ENCODE measurements at places on chromosomes 11 and 22.

DNA sequence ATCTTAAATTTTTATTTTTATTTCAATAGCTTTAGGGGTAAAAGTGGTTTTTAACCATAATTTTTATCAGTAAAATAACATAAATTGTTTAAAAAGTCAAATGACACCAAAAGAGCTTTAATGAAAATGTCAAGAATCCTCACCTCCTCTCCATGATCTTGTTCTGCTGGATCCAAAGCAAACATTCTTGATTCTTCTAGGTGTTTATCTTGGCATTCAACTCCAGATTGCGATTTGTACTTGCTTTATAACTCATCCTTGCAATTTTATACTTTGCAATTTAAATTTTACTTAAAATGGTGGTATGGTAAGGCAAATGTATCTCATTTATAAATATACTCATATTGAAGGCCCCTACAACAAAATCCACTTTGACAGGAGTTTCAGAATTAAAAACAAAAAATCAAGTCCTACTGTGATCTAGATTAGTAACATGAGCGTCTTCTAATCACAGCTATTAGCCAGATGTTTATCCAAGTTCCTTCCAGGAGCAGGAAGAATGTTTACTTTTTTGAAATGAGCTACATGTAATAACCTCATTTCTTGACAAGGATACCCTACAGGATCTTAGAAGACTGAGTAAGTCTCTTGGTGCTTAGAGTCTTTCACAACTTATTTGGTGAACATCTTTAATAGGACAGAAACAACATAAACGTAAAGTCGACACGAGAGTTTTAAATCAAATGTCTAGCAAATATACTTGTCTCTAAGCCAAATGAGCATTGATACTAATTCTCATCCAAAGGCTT, 72.4 kb upstream of the CARD18 start:
- no peak for DNase-seq

DNA sequence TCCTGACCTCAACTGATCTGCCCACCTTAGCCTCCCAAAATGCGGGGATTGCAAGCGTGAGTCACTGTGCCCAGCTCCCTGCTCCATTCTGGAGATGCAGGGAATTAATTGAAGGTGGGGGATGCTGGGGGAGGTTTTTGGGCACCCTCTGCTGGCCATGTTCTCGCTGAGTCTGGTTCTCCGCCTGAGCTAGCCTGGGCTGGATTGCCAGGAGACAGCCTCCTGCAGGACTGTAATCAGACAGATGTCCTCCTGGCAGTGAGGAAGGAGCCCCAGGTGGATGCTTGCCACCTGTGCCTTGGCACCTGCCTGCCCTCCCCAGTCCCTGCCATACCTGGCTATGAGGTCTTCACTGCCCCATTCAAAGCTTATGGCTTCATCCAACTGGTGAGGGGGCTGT, 5.4 kb downstream of the MTFP1 start:
- DNase-seq, result no peak

GRCh38 chr11:68168694-68169093, 44.4 kb downstream of the KMT5B start:
- no peak for DNase-seq

DNA sequence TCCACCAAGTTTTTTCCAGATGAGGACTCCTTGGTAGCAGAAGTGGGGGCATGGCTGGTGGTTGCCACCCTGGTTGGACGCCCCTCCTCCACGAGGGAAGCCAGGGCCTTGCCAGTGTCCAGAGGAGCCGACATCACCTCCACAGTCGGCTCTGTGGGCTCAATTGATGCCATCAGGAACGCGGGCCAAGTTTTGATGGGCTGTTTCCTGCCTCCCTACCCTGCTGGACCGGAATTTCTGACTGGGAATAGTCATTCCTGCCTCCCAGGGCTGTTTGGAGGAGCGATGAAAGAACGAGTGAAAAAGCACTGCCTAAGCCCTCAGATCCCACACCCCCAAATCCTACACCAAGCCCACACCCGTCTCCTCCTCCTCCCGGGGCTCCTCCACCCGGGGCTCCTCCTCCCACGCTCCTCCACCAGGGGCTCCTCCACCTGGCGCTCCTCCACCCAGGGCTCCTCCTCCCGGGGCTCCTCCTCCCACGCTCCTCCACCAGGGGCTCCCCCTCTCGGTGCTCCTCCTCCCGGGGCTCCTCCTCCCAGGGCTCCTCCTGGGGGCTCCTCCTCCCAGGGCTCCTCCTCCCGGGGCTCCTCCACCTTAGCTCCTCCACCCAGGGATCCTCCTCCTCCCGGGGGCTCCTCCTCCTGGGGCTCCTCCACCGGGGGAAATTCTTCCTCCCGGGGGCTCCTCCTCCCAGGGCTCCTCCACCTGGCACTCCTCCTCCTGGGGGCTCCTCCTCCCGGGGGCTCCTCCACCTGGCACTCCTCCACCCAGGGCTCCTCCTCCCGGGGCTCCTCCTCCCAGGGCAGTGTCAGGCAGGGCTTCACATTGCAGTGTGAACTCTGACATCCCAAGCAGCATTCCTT, 10.0 kb upstream of the PRR5 start:
- no peak for DNase-seq

DNA sequence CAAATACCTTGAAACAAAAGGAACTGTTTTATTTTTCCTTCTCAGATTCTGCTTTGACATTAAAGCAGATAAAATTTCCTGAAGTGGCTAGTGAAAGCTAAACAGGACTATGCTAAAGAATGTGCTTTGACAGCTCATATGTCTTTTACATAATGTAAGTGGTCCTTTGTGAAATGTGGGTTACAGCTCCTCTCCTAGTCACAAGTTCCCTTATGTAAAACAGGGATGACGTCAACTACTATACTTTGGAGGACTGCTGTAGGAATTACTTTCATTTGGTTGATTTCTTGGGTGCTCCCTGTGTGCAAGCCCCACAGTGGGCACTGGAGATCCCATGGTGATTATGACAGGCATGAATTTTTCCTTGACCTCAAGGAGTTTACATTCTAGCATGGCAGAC, 216.6 kb upstream of the NARS2 start:
- DNase-seq, result no peak

GRCh38 chr11:109564241-109564640, 142.3 kb downstream of the C11orf87 start:
- DNase-seq, result no peak

DNA sequence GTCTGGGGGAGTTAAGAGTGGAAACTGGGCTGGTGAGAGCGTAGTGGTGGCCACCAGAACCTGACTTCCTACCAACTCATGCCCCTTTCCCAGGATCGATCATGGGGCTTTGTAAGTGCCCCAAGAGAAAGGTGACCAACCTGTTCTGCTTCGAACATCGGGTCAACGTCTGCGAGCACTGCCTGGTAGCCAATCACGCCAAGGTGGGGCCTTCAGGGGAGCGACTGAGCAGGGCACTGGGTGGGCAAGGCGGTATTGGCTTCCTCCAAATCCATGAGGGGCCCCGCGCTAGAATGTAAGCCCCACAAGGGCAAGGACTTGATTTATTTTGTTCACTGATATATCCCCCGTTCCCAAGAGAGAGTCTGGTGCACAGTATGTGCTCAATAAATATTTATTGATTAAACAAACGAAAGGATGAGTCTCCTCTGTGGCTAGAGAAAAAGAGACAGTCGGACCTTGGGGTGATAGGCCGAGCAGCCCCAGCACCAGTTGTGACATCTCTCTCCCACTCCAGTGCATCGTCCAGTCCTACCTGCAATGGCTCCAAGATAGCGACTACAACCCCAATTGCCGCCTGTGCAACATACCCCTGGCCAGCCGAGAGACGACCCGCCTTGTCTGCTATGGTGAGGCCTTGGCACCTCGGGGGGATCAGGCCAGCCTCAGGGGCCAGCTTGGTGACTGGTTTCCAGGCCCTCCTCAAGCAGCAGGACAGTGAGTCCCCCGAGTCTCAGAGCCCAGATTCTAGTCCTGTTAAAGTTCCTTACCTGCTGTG, 765 bp downstream of the ZFPL1 start:
- DNase-seq, result no peak

- DNase-seq, result no peak
Observed at GRCh38 chr22:44307509-44308169, 5.1 kb downstream of the SHISAL1 start.
